H1 (cell line): ENCODE measurements at places on chromosomes 1 and 21.

- DNase-seq: no peak
Observed at GRCh38 chr1:59528900-59529299, 232.0 kb downstream of the FGGY start.

DNA sequence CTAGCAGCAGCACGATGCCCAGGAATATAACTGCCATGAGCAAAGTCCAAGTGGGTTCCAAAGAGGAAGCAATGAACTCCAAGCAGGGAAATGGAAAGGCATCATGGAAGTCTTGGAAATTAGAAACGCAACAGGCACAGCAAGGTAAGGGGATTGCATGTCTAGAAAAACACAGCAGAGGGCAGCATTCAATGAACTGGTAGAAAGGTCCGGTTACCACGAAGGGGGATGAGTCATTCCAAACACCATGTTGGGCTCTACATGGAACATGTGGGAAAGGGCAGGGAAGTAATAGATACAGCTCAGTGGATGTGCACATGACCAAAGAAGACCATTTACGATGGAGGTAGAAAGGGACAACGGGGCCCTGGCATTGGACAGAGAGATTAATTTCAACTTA is 36.4 kb downstream of the RXRG start:
- DNase-seq: no peak

DNA sequence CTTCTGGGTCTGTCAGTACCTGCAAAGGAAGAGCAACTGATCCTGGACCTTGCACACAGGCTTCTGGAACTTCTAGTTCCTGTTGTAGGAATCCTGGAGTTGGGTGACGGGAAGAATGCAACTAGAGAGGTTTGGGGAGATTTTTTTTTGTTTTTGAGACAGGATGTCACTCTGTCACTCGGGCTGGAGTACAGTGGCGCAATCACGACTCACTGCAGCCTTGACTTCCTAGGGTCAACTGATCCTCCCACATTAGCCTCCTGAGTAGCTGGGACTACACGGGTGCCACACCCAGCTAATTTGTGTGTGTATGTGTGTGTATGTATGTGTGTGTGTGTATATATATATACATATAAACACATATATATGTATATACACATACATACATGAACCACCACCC is 18.8 kb downstream of the ENTREP3 start:
- DNase-seq: no peak

DNA sequence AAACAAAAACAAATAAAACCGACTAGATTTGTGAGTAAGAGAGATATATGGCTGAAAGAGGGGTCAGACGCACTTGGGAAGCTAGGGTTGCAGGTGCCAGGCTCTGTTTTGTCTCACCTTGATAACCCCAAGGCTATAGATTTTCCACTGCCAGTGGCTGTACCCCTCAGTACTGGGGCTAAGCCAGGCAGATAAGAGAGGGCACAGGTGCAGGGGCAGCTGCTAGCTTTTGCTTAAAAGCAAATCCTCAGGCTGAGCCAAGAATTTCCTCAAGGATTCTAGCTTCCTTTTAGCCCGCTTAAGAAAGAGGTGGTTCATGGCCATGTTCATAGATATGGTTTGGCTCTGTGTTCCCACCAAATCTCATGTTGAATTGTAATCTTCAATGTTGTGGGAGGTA is 57.9 kb downstream of the OVGP1 start:
- no peak for DNase-seq

GRCh38 chr1:10429868-10430215 is 391 bp upstream of the CENPS start:
- no peak for DNase-seq

DNA sequence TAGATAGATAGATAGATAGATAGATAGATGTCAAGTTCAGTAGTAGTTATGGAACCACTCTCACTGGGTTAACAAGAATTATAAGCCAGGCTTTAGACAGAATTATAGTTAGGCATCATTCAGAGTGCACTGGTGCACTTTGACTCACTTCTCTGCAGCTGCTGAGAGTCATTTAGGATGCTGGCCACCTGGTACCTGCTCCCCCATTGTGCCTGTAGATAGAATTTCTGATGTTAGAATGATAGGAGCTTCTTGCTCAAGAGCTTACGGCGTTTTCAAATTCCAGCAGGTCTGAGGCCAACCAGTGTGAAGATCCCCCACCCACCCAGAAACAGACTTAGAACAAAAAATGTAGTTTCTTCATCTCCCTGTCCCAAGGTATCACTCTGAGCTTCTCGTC is 107.8 kb upstream of the HMCN1 start:
- DNase-seq: no peak

- no peak for DNase-seq
Observed at GRCh38 chr1:78950826-78951225, 55.7 kb downstream of the ADGRL4 start.

DNA sequence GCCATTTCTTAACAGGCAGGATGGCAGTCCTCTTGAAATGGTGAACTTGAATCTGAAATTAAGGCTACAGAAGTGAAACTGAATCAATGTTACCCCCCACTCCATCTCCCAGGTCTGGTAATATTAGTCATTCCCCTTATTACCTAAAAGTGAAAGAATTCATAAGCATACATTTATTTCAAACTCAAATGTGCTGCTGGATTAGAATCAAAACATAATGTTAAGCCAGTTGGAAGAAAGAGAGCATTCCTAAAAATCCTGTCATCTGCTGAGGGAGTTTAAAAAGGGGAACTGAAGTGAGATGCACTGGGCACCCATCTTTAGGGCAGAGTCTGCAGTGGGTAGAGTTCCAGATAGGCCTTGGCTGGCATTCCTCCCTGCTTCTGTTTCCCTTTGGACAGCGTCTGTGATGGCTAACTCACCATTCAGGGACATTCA is 17.4 kb downstream of the KIAA0319L start:
- DNase-seq: no peak

DNA sequence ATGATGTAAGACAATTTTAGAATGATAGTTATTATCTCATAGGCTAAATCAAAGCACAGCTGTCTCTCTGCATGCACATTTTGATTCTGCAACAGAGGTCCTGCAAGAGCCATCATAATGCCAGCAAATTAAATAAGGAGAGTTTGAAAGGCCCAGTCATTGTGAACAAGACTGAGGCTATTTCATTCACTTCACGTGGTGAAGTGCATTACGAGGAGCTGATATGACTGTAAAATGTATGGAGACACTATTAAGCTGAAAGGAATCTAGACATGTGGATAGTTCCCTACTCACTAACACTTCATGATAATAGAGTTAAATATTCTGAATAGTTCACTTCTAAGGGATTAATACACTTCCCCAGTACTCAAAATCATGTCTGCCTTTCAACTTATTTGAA is 299.0 kb downstream of the SMYD3 start:
- no peak for DNase-seq
